ENCODE measurements at places on chromosomes 7 and 10.
A peak's percentile ranks its signal among the peaks of the same experiment; 100 is the strongest.

- no peak for DNase-seq
Observed at GRCh38 chr7:139181404-139181803, 49.6 kb upstream of the UBN2 start.

DNA sequence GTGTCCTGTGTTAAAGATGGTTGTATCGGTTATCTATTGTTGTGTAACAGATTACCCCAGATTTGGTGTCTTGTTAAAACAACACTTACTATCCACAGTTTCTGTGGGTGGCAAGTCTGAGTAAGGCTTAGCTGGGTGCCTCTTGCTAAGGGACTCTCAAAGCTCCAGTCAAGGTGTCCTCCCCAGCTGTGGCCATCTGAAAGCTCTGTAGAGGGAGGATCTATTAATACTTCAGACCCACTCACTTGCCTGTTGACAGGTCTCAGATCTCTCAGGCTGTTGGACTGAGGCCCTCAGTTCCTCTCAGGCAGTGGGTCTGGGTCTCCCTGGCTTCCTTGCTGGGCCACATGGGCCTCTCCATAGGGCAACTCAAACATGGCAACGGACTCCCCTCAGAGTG lies 19.6 kb downstream of the ARID5B start:
- DNase-seq, result no peak

GRCh38 chr7:55056577-55057480 lies 38.0 kb downstream of the EGFR start:
- no peak for DNase-seq

DNA sequence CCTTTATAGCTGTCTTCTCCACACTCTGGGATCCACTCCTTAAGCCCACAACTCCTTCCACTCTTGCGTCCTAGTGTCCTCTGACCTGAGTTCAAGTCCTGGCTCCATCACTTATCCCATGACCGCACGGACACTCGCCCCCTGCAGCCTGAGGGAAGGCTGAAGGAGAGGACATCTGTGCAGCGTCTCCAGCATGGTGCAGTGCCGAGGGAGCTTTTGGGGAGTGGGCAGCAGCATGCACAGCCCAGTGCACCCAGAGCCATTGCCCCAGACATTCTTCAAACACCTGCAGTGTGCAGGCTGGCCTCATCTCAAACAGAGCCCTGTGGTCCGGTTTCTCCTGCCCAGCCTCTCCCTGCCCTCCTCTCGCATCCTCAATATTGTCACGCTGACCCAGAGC lies 317.1 kb upstream of the ZMIZ1 start:
- DNase-seq, result no peak

DNA sequence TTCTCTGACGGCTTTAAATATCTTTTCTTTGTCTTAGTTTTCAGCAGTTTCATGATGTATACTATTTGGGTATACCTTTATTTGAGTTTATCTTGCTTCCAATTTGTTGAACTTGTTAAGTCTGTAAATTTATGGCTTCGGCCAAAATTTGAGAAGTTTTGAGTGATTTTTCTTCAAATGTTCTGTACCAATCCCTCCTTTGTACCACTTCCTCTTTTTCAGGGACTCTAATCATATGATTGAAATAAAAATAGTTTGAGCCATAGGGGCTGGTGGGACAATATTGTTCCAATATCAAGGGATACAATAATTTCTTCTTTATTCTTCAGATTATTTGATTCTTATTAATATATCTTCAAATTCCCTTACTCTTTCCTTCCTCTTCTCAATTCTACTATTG lies 43.1 kb upstream of the CTTNBP2 start:
- DNase-seq, result no peak

DNA sequence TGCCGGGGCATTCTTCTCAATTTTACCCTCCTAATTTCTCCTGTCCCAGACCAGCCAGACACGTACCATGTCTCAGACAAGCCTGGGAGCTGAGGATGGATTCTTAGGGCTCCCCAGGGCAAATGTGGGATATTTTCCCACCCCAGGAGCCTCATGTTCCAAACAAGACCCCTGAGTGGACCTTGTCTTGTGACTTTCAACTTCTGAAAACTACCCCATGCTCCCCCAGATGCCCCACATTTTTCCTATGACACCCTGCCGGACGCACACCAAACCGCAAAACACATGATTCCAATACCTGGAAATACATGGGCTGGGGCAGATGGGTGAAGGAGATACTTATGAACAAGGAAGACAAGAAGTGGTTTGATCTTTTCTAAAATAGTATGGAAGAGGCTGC lies 874 bp downstream of the GIMAP5 start:
- DNase-seq, result no peak

GRCh38 chr7:101400751-101401150 lies 38.1 kb downstream of the COL26A1 start:
- DNase-seq, result no peak

DNA sequence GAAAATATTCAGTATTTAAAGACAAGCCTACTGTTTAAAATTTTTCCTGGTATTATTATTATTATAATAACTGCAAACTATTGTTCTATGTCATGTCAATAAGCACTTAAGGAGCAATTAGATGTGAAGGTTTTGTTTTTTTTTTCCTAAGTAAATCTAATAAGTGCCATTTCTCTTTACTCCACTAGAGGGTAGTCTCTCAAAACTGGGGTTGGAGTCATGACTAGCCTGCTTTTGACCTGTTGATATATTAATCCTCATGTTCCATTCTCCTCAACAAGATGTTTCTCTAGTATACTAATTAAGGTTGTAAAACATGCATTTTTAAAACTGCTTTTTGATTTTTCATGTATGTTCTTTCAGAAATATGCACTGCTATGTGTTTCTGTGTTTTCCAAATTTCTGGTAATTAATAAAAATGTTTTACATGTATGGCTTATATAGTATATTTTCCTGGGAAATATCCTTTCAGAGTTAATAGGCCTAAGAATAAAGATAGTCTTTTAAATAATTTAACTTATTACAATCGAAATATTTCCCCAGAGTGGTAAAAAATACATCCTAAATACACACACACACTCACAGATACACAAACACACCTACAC lies 1.0 kb upstream of the LRRN3 start:
- peak; percentile 29 for DNase-seq

DNA sequence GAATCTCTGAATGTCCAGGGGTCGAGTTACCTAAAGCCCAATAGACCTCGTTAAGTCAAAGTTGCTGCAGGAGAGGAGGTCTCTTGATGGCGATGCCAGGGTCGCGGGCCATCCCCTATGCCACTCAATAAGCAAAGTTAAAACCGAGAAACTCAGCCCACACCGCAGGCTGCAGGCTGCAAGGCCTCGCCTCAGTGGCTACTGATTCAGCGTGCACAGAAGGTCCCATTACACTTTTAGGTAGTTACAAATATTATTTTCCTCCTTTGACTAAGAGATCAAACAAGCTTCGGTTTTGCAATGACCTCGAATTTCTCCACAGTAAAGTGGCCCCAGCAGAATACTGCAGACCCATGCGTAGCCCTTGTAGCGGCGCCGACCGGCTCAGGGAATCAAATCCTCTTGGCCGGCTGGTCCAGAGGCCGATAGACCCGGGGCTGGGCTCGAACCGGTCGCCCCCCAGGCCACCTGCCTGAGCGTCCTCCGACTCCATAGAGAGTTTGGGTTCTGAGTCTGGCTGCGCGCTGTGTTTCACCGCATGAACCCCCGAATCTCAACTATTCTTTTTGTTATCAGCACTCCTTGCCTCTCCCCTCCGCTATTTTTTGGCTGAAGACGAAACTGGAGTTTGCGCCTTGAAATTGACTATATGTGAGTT lies 2.3 kb downstream of the C1QL3 start:
- DNase-seq, result no peak

- DNase-seq, result no peak
Observed at GRCh38 chr7:2546776-2547586, 8.3 kb downstream of the BRAT1 start.

DNA sequence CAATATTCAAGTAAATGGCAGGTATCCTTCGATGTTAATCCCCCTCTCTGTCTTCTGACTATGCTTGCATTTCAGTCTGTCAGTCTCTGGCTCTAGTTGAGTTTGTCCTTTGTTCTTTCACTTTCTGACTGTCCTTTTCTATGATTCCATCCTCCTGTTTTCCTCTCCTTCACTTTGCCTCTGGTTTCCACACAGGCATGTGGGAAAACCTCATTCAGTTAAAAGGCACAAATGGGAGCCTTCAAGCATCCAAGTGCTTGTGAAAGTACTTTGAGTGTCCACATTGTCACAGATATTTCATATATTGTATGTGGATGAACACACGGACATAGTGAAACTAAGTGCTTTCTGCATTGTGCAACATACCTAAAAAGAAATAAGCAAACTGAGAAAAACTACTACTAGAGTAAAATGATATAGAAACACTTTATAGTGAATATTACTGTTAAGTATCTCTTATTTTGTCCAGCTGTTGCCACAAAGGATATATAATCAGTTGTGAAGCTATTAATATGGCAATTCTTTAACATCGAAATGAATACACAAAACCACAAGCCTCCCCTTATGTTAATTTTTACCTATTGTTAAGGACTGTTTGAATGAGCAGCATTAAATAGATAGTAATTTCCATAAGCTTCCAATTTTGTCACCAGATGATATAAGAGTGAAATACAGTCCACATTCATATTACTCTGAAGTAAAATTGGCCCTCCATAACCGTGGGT lies 71.7 kb downstream of the NRBF2 start:
- no peak for DNase-seq

DNA sequence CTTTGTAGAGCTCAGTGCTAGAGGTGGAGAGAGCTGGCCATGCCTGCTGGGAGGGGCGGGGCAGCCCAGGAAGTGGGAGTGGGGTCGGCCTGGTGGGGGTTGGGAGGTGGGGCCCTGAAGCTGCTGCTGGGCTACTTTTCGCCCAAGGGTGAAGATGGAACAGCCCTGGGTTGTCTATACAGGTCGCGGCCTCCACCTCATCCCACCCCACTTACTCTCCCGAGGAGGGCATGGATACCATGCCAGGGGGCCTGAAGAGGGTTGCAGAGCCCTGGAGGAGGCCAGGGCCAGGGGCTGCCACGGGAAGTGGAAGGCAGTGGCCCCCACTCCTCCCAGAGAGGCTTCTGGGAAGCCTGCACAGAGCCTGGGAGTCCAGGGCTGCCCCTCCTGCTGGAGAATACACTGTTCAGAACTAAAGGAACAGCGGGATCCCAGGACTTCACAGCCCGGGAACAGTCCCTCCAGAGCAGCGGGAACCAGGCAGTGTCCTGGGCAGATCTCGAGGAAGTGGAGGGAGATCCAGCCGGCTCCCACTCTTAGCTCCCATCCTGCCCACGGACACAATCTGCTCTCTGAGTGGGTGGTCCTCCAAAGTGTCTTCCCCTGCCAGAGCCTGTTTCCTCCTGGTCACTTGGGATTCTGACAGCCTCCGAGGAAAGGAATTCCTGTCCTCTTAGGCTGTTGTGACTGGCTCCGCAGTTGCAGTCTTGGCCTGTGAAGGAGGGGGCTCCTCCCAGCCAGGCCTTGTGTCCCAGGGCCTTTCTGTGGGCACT lies 23.5 kb downstream of the MAT1A start:
- DNase-seq, result no peak

GRCh38 chr7:99218406-99219184 lies 10.7 kb upstream of the KPNA7 start:
- DNase-seq, result no peak

GRCh38 chr10:11934262-11934661 lies 108.3 kb downstream of the UPF2 start:
- no peak for DNase-seq

GRCh38 chr10:110919971-110920881 lies 822 bp downstream of the SHOC2 start:
- DNase-seq, result no peak

- DNase-seq, result no peak
Observed at GRCh38 chr7:122438492-122438891, 133.9 kb upstream of the FEZF1 start.

GRCh38 chr10:70549351-70549961 lies 53.1 kb downstream of the PRF1 start:
- no peak for DNase-seq

DNA sequence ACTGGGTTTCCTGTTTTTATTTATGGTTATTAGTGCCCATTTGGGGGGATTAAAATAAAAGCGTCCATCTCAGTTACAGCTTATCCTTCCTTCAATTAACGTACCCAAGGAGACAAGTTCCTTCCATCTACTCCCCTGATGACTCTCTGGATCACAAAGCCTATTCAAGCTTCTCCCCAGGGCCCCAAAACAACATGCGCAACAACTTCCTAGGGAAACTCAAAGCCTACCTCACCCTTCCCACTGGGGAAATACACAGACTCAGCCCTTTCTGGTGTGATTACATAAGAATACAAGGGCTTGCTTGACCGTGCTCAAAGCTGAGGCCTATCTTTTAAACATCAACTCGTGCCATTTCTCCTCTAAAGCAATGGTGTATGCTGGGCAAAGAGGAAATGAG lies 112.4 kb downstream of the CDK6 start:
- no peak for DNase-seq

GRCh38 chr10:86836044-86836443 lies 79.6 kb downstream of the BMPR1A start:
- DNase-seq, result no peak

- no peak for DNase-seq
Observed at GRCh38 chr7:155618708-155619633, 25.5 kb upstream of the RBM33 start.

DNA sequence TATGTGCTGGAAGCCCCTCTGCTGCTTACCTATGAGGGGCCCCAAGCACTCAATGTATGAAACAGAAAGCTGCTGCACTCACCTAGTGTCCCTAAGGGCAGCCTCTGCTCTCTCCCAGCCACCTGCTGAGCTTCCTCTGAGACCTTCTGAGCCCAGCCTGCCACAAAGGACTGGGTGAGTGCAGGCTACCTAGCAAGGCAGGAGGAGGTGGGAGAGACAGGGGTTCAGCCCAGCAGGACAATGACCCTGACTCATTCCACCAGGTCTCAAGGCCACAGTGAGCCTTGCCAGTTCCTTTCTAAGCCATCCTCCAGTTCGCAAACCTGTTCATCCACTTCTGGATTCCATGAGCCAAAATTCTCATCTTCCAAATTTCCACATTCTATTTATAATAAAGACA lies 16.3 kb downstream of the VOPP1 start:
- no peak for DNase-seq

DNA sequence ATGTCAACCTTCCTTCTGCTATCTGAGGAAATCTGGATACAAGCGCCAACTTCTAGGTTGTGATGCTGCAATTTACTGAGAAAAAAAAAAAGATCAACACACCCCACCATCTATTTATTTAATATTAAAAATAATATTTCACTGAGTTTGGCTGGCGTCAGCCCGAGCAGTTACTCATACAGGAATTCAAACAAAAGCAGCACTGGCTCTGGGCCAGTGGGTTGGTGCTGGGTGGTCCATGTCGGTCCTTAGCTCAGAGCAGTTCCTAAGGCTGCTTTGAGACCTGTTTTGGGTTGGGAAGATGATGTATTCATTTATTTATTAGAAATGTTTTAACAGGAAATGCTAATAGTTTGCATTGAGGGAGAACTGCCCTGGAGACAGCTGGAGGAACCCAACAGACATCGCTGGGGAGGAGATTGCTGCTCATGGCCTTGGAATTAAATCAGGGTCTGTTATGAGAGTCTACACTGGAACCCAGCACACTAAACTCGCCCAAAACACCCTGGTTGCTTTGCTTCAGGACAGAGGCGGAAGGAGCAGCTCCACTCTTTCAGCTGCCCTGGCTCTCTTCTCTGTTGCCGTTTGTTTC lies 36.3 kb upstream of the GOT1 start:
- DNase-seq, result no peak

Measured in NCI-H1930 (cell line).